ENCODE measurements at places on chromosomes 2 and 18. TPM values are rescaled to one million over a fixed set of nuclear protein-coding genes. Genes with fewer than 3 reads are reported as not detected.

Gene SNED1
- 38.4 TPM for total RNA-seq

Gene COPS9
- total RNA-seq, result 98.1 TPM

Gene AQP12B
- not detected for total RNA-seq

Gene MRPS9
- 17.0 TPM for total RNA-seq

GRCh38 chr2:204177251-204177976, 240.9 kb downstream of the ICOS start:
- no peak for DNase-seq
- H3K27me3 ChIP-seq, result no peaks in the 10 kb centered on the region
- H3K36me3 ChIP-seq, result no peaks in the 10 kb centered on the region
- H3K27ac ChIP-seq, result no peak overlapping the region
- no peak overlapping the region for H3K4me3 ChIP-seq

DNA sequence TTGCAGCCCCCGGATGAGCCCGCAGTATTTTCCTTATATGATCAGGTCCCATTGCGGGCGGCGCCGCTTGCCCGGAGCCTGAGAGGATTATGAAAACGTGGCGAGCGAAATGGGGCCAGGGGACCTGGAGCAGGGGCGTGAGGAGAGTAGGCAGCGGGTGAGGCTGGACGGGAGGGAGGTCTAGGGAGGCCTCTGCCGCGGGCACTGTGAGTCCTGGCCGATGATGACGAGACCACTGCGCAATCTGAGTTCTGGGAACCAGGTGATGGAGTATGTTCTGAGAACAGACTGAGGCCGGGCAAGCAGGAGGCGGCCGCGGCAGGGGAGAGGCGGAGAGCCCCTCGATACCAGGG, 790 bp upstream of the ACAA2 start:
- peak overlapping the region; percentile 78 for H3K4me3 ChIP-seq
- peaks cover 25% of the 10 kb centered on the region for H3K4me1 ChIP-seq
- peak; percentile 82 for DNase-seq
- peak overlapping the region; percentile 97 for H3K27ac ChIP-seq
- H3K27me3 ChIP-seq, result no peaks in the 10 kb centered on the region

DNA sequence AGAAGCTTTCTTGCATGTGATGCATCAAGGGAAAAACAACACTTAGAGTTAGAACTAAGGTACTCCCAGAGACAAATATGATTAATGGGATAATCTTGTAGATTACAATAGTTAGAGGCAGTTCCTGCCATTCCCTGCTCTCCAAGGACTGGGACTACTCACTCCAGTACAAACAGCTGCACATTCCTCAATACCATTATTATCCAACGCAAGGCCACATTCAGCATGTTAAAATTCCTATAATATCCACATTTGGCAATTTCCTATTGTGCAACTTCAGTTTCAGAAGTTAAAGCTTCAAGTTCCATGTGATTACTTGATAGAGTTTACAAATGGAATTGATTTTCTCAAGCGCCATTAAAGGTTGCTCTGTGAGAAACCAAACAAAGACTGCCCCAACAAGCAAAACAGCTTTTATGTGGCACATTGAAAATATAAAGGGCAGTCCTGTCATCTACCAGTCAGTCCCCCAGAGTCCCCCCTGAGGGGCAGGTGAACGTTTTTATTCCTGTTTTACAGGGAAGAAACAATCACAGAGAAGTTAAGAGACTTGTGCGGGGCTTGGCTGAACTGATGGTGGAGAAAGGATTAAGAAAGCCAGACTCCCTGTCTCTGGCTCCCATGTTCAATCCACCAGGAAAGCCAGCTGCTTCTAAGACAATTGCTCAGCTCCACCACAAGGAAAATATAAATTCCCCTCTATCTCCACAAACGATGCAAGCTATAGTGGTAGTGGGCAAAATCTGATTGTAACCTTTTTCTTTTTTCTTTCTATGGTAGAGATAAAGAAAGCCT, 72.6 kb downstream of the TXNL1 start:
- no peak for DNase-seq
- no peaks in the 10 kb centered on the region for H3K36me3 ChIP-seq
- H3K27ac ChIP-seq, result no peak overlapping the region
- no peak overlapping the region for H3K4me3 ChIP-seq

DNA sequence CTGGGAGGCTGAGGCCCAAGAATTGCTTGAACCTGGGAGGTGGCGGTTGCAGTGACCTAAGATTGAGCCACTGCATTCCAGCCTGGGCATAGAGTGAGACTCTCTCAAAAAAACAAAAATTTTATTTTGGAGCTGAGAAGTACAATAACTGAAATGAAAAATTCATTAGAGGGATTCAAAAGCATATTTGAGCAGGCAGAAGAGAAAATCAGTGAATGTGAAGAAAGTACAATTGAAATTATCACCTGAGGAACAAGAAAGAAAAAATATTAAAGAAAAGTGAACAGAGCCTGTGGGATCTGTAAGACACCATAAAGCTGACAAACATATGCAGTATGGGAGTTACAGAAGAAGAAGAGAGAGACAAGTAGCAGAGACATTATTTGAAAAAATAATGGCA, 137.1 kb downstream of the RAB3GAP1 start:
- no peak overlapping the region for H3K27ac ChIP-seq
- H3K27me3 ChIP-seq, result no peaks in the 10 kb centered on the region
- H3K4me1 ChIP-seq, result no peaks in the 10 kb centered on the region

All from upper lobe of right lung (tissue), 1 donor.